ENCODE measurements at places on chromosomes 4 and X. TPM values are rescaled to one million over a fixed set of nuclear protein-coding genes. Genes with fewer than 3 reads are reported as not detected.

GSX2 gene
- total RNA-seq = not detected

TEX13B gene
- total RNA-seq = not detected

F8A3 gene
- 19.4 TPM for total RNA-seq

BGN gene
- total RNA-seq = 72.1 TPM

IGFBP7 gene
- 558 TPM for total RNA-seq

SGMS2 gene
- total RNA-seq = 26.3 TPM

C1QTNF7 gene
- total RNA-seq = 1.8 TPM
